CD8-positive, alpha-beta memory T cell (primary cell): ENCODE measurements at places on chromosomes 2 and 18. TPM values are rescaled to one million over a fixed set of nuclear protein-coding genes. Genes with fewer than 3 reads are reported as not detected.

DNA sequence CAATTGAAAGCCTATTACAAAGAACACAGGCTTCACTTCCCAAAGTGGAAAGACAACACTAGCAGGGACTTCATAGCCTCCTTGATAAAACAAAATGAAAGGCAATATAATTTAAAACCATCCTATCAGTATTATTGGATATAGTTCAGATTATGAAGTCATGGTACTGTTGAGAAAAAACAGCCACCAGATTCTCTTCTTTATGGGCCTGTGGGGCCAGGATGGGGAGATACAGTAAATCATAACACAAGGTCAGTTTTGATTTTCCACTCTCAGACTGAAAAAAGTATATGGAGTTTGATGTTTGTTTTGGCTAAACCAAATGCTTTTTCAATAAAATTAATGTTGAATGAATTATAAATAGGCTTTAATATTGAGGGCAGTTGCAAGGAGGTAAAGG lies 129.1 kb downstream of the BCL2L11 start:
- DNase-seq: no peak

DNA sequence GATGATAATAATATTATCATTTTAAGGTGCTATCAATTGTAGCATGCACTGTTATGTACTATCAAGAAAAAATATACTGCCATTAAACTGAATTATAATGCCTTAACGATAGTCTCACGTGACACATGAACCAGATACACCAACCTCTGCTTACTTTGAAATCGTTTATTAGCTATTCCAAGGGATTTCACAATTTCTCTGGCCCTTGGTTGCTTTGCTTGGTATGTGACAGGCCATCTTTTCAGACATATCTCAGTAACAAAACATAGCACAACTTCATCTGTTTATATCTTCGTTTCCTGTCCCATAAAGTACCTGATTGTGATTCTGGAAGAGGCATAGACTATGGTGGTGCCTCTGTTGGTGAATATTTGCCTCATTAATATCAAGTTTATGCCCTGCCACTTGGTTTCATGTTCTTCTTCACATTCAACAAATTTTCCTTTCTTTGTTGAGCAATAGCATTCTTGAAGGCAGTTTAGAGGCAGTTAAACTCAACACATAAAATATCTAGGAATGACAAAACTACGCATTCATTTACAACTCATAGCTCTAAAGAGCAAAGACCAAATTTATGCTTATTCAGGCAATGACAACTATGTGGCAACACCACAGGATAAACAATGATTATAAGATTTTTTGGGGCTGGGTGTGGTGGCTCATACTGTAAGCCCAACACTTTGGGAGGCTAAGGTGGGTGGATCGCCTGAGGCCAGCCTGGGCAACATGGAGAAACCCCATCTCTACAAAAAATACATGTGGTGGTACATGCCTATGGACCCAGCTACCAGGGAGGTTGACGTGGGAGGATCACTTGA lies 84.3 kb downstream of the MCFD2 start:
- DNase-seq: no peak

DNA sequence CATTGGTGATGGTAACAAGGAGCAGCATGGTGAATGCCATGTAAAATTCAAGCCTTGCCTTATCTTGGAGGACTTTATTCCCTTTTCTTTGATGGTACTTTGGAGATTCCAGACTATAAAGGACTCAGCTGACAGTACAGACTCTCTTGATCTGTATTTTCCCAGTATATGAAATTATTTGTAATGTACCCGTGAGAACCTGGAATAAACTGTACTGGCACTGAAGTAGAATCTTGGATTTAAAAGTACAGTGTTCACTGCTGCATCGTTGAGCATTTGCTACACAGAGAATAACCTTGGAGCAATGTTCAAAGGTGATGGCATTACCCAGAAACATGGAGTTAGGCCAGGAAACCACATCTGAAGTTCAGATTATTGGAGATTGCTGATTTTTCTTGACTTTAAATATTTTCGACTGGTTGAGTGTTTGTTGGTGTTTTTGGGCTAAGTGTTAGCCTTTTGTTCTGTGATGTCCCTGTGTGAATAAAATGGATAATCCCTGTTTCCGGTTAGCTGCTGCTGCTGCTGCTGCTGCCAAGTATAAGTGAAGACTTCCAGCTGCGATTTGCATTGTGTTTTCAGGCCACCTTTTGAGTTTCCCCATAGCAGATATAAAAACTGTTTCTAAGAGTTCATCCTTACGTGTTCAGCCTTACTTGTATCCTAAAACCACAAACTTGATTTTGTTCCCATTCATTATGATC lies 122.0 kb downstream of the SPTBN1 start:
- no peak for DNase-seq

The KLHL14 gene
- total RNA-seq: not detected

GRCh38 chr18:45218436-45218835 lies 396.8 kb upstream of the SLC14A2 start:
- DNase-seq: no peak

GRCh38 chr2:20506201-20506685 lies 59.4 kb downstream of the RHOB start:
- DNase-seq: no peak

DNA sequence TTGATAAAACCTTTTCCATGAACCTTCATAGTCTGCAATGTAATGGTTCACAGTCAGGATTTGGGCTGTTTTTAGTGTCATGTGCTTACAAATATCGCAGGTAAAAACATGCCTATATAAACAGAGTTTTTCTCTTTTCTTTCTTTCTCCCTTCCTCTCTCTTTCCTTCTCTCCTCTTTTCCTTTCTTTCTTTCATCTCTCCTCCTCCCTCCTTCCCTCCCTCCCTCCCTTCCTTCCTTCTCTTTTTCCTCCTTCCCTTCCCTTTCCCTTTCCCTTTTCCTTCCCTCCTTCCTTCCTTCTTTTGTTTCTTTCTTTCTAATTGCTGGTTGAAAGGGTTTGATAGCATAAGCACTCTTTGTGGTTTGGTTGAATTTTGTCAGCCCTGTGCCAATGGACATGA lies 9.6 kb upstream of the NPPC start:
- no peak for DNase-seq

DNA sequence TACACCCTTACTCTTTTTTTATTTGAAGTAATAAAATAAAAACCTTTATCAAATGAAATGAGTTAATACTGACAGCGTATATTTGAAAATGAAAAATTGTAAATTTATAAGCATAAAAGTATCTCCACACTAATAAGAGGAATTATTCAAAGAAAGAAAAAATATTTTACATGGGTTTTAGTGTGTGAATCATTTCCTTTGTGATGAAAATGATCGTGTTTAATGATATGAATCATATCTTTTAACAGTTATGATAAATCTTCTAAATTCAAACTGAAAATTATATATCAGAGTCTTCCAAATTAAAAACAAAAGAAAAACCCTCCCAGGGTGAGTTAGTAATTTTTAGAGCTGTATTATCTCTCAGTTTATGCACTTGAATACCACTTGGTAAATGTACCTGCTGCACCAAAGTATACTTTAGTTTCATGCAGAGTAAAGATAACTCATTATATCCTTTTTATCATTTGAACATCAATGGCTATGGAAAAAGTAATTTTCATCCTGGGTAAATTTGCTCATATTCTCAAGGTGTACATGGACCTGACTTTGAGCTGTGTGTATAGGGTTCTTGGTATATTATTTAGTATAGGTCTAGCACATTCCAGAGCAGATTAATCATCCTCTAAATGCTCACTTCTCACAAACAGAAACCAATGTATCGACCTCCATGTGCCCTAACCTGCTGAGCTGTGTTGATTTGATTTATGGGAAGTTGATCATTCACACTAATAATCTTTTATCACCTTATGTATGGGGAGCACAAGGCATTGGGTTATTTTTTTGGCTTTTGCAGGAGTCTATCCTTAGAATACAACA lies 98.7 kb upstream of the VWC2L start:
- no peak for DNase-seq

The MAL gene
- total RNA-seq: 27.3 TPM

DNA sequence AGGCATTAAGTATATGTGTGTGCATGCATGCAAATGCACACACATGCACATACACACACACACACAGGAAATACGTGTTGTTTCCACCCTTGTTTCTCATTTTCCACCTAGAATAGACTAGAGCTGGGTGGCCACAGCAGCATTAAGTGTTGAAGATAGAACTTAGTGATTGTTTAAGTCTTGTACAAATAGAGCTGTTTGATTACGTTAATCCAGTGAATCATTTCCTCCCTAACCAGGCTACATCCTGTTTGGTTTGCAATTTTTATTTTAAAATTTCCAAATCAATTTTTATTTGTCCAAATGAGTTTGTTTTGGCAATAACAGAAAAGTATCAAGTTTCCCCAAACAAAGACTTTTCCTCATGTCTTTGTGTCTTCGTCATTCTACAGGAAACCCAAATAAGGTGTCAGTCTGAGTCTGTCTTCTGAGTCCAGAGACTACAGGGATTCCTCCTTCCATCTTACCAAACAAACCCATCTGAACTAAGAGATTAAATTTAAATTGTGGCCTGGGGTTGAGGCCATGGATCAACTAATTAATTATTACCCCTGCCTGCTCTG lies 74.6 kb upstream of the GALNT5 start:
- DNase-seq: no peak

The ASB1 gene
- 41.9 TPM for total RNA-seq

GRCh38 chr2:90079374-90079773 lies 1387.9 kb downstream of the RPIA start:
- no peak for DNase-seq

GRCh38 chr2:137190411-137191195 lies 425.3 kb downstream of the THSD7B start:
- DNase-seq: no peak

The SLC23A3 gene
- total RNA-seq: 2.3 TPM

The DSG1 gene
- not detected for total RNA-seq

GRCh38 chr18:31317860-31318259 lies at the start of gene DSG1:
TSS of gene DSG1 (plus strand) at chr18:31318160. CDS start at chr18:31318301, 141 bp downstream.
- DNase-seq: no peak

The DSC3 gene
- not detected for total RNA-seq

The GRB14 gene
- not detected for total RNA-seq
